CD4-positive, alpha-beta memory T cell (primary cell): ENCODE measurements at places on chromosomes 1 and 21.

- DNase-seq = peak; percentile 83
Observed at GRCh38 chr1:223845037-223845809, 524 bp downstream of the TP53BP2 start.

DNA sequence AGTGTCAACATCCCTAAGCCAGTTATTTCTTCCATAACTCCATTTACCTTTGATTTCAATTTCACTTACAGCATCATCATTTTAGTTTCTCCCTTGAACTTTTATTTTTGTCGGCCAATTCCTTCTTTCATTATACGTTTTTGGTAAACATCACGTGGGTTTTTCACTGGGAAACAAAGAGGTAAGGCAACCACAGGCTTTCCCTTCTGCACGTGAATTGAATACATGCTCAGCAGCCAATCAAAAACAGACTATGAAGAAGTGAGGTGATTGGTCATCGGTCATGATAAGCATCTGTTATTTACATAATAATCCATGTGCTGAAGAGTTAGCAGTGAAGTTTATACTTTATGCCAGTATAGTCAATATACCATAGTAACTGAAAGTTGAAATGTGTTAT is 98.7 kb downstream of the NCAM2 start:
- no peak for DNase-seq

GRCh38 chr1:160256396-160257046 is 5.8 kb downstream of the DCAF8 start:
- DNase-seq = no peak

DNA sequence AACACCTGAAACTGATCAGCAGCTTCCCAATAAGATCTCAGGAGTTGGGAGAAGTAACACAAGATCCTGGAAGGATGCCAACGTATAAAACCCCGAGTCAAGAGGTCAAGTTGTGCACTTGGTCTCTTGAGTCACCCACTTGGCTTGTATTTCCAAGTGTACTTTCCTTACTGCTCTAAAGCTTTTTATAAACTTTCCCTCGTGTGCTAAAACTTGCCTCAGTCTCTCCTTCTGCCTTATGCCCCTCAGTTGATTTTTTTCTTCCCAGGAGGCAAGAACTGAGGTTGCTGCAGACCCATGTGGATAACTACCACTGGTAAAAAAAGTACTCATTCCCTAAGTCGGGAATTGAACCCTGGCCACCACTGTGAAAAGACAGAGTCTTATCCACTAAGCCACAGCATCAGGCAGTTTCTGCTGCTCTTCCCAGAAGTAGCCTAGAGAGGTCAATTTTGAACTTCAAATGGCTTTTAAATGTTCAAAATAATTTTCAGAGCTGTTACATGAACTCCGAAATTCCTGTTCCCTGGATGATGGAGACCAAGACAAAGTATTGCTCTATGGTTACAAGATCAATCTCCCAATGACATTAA is 28.9 kb downstream of the ITLN2 start:
- no peak for DNase-seq

DNA sequence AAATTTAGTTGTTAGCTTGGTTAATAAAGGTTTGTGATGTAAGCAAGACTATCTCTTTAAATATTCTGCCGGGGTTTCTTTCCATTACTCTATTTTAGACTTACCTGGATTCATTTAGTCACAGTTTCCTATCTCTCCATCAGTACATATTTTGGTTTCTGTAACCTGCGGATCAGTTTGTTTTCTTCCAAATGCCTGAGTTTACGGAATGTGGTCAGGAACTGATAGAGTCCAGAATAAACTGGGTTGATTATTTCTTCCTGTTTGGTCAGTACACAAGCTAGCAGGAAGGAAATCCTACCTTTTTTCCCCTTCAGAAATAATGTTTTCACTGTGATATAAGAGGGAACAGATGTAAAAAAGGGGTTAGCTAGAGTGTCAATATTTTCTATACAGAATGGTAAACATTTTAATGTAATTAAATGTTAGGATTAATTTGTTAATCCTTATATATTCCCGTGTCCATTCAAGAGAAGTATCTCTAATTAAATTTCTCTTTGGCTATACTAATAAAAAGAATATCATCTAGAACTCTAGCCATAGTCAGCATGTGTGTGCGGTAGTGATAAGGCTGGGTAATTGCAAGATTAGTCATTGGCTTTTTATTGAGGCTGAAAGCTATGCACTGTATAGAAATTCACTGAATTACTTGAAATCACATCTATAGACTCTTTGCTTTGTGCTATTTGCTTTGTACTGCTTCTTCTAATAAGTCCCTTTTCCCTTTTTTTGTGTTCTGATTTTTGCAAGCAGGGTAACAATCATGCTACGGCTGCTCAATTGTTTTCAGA is 144.7 kb upstream of the ADGRL4 start:
- no peak for DNase-seq

DNA sequence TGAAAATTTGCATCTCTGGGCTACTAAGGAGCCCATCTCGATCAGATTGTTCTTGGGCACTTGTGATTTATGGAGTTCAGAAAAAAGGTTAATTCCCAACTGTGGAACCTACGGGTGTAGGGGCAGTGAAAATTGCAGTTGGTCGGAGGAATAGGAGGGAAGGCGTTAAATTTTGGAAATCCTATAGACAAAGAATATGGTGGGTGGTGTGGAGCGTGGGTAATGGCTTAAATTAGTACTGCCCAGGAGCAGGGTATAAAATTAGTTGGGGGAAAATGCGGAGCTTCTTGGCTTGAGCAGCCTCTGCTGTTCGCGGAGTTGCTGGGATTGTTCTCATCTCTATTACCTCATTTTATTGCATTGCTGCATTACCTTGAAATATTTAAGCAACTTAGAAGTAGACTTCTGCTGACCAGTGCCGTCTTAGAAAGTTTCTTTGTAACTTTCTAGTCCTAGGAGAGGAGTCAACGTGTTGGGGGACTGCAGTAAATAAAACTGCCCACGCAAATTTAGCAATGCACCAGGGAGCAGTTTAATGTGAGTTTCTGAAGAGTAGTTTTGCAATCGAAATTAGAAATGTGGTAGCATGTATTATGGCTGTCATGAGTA is 514 bp downstream of the S1PR1 start:
- DNase-seq = peak; percentile 37

GRCh38 chr21:32340863-32341848 is 42.5 kb downstream of the MRAP start:
- DNase-seq = no peak

DNA sequence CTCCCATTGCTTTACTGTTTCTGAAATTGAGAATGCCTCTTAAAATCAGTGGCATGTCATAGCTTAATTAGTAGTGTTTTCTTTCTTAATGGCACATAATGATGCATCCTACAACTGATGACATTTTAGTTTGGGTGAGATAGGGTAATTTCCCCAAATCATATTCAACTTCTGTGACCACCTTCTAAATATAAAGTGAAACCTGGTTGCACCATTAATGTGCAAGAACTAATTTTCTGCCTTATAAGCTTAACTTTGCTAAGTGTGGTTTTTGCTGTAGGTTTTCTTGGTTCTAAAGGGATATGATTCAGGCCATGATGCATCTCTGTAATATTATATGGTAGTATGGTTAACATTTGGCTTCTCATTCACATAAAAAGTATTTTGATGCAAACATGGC is 8.9 kb downstream of the POGK start:
- no peak for DNase-seq

DNA sequence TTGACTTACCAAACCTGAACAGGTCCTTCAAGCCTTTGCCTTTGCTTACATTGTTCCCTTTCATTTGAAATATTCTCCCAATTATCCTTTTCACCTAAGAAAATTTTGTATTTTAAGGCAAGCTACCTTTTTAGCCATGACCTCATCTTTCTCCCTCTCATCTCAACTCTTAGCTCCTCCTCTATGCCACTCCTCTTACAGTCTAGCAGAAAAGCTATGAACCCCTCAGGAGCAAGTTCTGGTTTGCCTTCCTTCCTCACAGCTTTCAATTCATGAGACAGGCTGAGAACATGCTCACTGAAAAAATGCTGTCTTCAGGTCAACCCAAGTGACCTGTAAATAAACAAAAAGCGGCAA is 8.3 kb upstream of the MUTYH start:
- no peak for DNase-seq

DNA sequence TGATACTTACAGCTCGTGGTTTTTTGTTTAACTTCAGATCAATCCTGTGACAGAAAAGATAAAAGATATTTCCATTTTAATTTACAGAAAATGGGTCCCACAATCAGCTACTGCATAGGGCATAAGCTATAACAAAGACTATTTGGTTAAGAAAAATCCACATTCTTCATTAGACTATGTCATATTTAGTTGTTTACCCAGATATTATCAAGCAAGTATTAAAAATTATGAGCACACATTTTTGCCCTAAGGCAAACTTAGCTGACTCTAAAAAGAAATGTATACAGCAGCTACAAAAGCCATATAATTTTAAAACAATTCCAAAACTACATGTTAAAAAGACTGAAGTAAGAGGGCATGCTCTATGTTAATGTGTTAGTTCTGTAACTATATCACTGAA is 18.7 kb downstream of the MEAF6 start:
- DNase-seq = no peak

GRCh38 chr1:26705788-26706311 is 10.0 kb downstream of the ARID1A start:
- no peak for DNase-seq

- no peak for DNase-seq
Observed at GRCh38 chr21:35508139-35508888, 459.2 kb upstream of the RUNX1 start.

DNA sequence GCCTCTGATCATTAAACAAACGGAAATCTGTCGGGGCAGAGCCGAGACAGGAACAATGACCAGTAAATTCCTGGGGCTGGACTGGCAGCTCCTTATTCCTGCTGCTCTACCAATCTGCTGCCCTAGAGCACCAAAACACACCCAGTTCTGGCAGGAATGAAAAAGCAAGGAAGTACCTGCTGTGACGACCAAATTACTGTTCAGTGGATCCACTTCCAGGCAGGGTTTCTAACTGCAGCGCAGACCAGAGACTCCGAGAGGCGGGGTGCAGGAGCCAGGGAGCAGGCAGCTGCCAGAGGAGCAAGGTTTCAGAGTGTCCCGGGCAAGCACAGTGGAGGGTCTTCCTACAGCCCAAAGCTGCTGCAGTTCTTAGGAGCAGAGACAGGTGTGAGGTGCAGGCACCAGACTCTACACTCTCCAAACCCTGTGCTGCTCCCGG is 32.4 kb downstream of the KANK4 start:
- DNase-seq = no peak

DNA sequence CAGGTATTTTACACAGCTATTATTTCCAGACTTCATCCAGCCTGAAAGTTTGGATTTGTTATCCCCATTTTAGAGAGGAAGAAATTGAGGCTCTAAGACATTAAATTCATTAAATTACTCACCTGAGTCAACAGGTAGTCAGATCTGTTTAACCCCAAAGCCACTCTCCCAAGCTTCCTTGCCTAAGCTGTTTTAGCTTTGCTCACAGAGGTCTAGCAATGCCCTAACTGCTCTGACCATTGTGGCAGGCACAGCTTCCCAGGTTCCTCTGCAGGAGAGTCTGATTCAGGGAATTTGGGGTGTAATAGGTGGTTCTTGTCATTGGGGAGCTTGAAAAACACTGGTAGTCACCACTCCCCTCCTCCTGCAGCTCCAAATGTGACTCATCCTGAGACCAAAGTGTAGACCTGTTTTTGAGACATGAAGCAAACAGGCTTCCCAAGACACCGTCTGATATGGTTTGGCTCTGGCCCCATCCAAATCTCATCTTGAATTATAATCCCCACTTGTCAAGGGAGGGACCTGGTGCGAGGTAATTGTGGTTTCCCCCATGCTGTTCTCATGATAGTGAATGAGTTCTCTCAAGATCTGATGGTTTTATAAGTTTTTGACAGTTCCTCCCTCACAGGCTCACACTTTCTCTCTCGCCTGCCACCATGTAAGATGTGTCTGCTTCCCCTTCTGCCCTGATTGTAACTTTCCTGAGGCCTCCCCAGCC is 142.8 kb upstream of the DNAH14 start:
- DNase-seq = no peak

GRCh38 chr21:34046917-34047316 is 26.5 kb upstream of the MRPS6 start:
- DNase-seq = no peak

DNA sequence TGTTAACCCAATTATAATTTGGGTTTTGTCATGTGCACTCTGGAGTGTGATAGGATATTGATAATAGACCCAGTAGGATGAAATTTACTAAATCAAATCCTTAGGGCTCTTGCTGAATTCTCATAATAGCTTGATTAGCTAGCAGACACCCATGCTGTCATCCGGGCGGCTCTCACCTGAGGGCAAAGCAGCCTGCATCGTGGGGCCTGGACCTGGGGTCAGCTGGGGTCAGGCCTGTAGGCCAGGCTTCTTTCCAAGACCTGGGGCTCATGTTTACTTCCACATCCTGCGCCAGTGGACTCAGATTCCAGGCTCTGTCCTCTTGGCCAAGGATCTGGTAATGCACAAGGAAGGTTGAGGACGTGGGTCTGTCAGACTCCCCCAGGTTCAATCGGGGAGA is 486.3 kb downstream of the NPHP4 start:
- no peak for DNase-seq

DNA sequence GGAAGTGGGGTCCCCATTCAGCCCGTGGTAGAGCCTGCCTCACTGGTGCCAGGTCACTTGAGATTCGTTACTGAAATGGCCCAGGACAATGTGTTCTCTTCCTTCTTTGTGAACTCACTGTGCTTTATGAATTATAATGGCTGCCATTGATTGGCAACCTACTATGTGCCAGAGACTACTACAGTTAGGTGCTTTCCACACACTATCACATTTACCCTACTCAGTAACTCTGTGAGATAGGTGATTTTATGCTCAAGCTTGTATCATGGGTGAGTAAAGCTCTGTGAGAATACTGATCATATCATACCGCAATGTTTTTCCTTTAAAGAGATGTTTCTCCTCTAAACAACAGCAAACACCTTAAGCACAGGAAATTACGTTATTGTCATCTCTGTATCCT is 225.9 kb downstream of the SMYD3 start:
- no peak for DNase-seq

DNA sequence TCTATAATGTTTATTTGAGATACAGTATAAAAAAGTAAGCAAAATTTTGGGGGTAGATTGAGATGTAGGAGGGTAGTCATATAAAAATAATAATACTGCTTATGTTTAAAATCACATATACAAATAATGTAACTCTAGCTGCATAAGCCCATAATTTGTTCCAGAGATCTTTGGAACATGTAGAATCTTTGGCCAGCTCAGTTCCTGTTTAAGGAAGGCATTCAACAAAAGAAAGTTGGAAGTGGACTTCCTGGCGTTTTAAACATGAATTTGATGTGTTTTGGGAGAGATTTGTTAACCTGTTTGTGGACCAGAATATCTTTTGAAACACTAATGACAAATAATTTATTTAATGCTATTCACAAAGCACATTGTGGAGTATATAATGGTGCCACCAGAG is 27.7 kb downstream of the GIPC2 start:
- no peak for DNase-seq

DNA sequence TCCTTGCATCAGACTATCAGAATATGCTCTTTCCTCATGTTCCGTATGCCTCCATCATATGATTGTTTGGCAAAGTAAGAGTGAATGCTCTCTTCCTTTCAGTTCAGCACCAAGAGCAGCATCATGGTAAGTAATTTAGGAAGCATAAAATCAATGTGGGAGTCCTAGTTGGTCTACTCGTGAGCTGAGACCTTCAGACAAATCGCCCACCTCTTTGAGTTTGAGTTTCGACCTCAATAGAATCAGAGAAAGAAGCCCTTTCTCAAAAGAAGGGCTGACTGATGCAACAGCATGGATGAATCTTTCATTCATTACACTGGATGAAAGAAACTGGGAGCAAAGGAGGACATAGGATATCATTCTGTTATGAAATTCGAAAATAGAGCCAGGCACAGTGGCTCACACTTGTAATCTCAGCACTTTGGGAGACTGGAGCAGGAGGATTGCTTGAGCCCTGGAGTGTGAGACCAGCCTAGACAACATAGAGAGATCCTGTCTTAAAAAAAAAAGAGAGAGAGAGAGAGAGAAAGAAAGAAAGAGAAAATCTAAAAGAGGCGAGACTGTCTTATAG is 112.5 kb downstream of the ZC3H11B start:
- DNase-seq = no peak
